Progenitor cell of endocrine pancreas (in vitro differentiated cells): ENCODE measurements at places on chromosomes 1 and 21. TPM values are rescaled to one million over a fixed set of nuclear protein-coding genes. Genes with fewer than 3 reads are reported as not detected.

DNA sequence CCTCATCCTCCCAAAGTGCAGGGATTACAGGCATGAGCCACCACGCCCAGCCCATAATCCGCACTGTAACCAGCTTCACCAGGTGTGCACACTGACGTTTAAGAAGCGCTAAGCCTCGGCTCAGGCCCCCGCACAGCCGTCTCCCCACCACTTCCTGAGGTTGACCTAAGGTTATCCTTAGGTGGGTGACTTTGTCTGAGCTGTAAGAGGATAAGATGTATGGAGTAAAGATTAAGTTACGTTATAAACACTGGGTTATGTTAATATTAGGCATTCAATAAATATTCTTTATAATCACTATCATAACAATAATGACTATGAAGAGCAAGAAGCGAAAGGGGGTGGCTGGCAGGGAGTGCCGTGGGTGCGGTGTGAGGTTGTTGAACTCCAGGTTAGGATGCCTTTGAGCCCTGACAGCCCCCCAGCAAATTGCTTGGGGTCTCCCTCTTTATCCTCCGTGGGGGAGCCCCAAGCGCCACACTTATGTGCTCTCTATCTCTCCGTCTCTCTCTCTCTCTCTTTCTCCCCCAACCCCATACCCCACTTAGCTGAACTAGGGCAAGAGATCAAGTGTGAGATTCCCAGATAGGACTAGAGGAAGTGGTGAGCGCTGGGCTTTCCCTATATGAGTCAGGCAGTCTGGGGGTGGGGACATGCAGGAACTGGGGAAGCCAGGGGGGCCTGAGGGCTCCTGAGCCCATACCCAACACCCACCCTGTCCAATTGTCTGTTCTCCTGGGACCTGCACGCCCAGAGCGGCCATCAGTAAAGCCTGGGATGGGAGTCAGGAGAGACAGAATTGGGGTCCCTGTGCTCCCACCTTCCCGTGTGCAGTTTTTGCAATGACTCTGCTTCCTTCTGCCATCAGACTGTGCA lies 7.6 kb downstream of the EFHD2 start:
- H3K36me3 ChIP-seq: peaks cover 4% of the 10 kb centered on the region
- H3K27me3 ChIP-seq: peaks cover 8% of the 10 kb centered on the region
- no peak overlapping the region for H3K4me3 ChIP-seq
- H3K4me1 ChIP-seq: peaks cover 2% of the 10 kb centered on the region
- H3K27ac ChIP-seq: no peak overlapping the region
- no peak for DNase-seq

DNA sequence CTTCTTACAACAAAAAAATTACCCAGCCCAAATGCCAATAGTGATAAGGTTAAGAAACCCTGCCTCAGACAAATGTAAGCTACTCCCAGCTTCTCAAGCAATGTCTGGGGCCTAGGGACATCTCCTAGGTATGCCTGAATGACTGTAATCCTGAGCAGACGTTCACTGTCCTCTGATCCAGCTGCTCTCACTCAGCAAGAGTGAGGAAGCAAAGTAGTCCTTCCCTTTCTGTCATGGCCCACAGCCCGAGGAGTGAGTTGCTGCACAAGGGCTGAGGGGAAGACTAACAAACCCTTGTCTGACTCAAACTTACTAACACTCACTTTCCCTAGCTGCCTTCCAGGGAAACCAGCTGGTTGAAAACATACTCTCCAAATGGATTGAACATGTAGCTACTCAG lies 124.9 kb upstream of the TNFSF4 start:
- H3K4me1 ChIP-seq: peaks cover 2% of the 10 kb centered on the region
- H3K4me3 ChIP-seq: no peak overlapping the region
- H3K27ac ChIP-seq: peak overlapping the region; percentile 76
- H3K36me3 ChIP-seq: no peaks in the 10 kb centered on the region
- H3K27me3 ChIP-seq: no peaks in the 10 kb centered on the region
- DNase-seq: no peak

GRCh38 chr1:10621906-10622305 lies 147.2 kb downstream of the PEX14 start:
- no peak overlapping the region for H3K27ac ChIP-seq
- H3K27me3 ChIP-seq: no peaks in the 10 kb centered on the region
- peaks cover 2% of the 10 kb centered on the region for H3K36me3 ChIP-seq

GRCh38 chr1:151199873-151200581 lies 1.7 kb downstream of the PIP5K1A start:
- peaks cover 33% of the 10 kb centered on the region for H3K4me1 ChIP-seq
- H3K4me3 ChIP-seq: peak overlapping the region; percentile 97
- peaks cover 2% of the 10 kb centered on the region for H3K36me3 ChIP-seq
- H3K27me3 ChIP-seq: no peaks in the 10 kb centered on the region

C1orf74 gene
- 2.5 and 3.1 TPM in 2 replicates for total RNA-seq

NECTIN4 gene
- total RNA-seq: 1.9 and 2.4 TPM in 2 replicates

- peaks cover 4% of the 10 kb centered on the region for H3K36me3 ChIP-seq
- peak overlapping the region; percentile 97 for H3K27ac ChIP-seq
- H3K4me3 ChIP-seq: no peak overlapping the region
- no peak for DNase-seq
- peaks cover 44% of the 10 kb centered on the region for H3K4me1 ChIP-seq
Measured at GRCh38 chr1:158019171-158019868, 25.9 kb downstream of the KIRREL1 start.

DNA sequence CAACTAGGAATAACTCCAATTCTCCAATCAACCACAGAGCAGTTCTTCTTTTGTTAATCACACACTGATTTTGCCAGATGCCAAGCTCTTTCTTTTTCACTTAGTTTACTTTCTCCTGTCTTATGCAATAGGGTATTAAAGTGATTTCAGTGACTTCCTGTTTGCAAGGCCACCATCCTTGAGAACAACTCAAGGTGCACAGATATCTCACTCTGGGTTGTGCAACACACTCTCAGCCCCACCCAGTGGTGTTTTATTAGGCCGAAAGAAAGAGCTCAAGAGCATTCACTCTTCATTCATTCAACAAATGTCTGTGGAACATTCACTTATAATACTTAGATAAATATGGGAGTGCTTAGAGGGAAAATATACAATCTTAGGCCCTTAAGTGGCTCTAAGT lies 352.5 kb downstream of the ZNF326 start:
- no peaks in the 10 kb centered on the region for H3K4me1 ChIP-seq
- H3K27me3 ChIP-seq: no peaks in the 10 kb centered on the region
- H3K27ac ChIP-seq: no peak overlapping the region

DNA sequence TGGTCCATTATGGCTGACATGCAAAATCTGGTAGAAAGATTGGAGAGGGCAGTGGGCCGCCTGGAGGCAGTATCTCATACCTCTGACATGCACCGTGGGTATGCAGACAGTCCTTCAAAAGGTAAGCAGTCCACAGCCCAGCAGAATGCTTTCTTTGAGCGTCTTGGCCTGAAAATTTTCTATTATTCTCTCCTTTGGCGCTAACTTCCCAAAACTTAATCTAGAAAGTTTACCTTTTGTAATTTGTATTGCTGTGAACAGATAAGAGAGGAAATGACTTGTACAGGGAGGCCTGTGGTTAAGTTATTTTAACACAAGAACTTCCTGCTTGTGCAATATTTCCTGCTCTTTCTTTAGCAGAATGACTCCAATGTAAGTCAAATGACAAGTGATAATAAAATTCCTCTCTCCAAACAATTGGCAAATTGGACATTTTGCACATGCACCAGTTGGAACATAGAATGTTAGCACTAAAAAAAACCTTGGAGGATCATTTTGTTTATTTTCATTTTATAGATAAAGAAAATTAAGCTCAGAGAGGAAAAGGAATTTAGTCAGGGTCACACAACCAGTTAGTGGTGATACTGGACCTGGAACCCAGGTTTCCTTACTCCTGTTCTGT lies 18.9 kb downstream of the CAP1 start:
- no peak overlapping the region for H3K27ac ChIP-seq
- H3K4me1 ChIP-seq: peaks cover 25% of the 10 kb centered on the region
- no peak overlapping the region for H3K4me3 ChIP-seq

DNA sequence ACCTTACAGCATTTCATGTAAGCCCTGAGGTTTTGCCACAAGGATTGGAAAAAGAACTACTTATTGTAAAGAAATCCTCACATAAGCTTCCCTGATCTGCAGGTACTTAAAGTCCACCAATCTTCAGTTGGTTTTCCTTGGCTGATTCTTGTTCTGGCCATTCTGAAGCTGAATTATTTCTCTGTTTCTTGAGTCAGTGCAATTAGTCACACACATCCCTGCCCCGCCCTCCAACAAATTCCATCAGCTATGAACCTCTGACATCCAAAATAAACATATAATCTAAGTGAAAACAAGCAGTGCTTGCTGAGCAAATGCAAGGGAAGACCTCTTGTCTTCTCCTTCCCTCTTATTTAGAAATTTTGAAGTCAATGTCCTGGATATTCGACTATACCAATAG lies 8.2 kb upstream of the FNDC7 start:
- H3K27ac ChIP-seq: no peak overlapping the region
- H3K4me1 ChIP-seq: peaks cover 2% of the 10 kb centered on the region
- peaks cover 3% of the 10 kb centered on the region for H3K27me3 ChIP-seq
- H3K36me3 ChIP-seq: peaks cover 9% of the 10 kb centered on the region
